ENCODE measurements at places on chromosomes 13 and 19.

- DNase-seq: no peak
These were observed 109.4 kb downstream of the NDFIP2 start for GRCh38 chr13:79590394-79590676.

- DNase-seq: no peak
These were observed 1.1 kb downstream of the LMO7 start for GRCh38 chr13:75637181-75637750.

DNA sequence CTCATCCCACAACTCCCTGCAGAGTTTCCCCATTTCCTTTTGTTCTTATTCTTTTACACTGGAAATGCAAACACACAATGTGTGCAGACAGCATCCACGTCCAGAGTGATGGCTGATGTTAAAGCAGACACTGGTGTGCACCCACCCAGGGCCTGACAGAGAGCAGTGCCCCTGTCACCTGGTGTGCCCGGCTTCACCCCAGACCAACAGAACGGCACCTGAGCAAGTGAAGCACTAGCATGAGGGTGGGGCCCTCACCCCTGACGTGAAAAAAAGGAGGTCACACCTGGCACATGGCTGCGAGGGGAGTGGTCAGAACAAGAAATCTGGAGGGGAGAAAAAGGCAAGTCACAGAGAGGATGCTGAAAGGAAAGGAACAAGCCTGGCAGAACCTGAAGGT is 12.3 kb downstream of the ZNF575 start:
- no peak for DNase-seq

DNA sequence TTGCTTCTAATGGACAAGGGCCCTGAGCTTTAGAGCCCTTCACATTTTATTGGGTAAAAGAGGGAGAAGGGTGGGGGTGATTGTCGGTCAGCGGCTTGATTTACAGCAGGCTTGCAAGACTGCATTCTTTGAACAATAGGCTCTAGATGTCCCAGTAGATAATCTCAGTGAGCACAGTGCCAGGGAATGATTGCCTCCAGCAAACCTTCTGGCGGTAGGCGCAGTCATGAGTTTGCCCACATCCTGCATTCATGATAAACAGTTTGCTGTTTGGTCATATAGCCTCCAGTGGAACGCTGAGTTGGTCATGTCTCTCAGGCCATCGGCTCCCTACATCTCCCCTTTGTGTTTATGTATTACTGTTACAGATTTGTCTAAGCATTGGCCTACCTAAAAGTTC is 12.6 kb downstream of the ZNF528 start:
- DNase-seq: no peak

DNA sequence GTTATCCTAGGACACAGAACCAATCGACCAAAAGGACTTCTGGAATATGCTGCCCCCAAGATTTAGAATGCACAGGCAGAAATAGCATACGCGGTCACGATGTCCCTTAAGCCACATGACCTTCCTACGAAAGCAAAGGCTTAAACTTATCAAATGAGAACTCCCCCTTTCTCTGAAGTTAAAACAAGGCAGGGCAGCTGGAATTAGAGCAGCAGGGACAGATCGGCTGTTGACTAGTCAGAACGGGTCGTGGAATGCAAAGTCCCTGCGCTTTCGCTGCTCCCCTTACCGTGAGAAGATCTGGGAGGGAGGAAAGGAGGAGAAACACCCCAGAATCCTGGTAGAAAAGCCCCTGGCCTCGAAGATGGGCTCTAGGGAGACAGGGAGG is 799 bp upstream of the USPL1 start:
- DNase-seq: no peak

- no peak for DNase-seq
These were observed 22.6 kb upstream of the SLAIN1 start for GRCh38 chr13:77674852-77675251.

GRCh38 chr19:3190921-3191805 is 5.4 kb downstream of the NCLN start:
- no peak for DNase-seq

GRCh38 chr19:29673451-29674371 is 8.4 kb downstream of the PLEKHF1 start:
- no peak for DNase-seq

DNA sequence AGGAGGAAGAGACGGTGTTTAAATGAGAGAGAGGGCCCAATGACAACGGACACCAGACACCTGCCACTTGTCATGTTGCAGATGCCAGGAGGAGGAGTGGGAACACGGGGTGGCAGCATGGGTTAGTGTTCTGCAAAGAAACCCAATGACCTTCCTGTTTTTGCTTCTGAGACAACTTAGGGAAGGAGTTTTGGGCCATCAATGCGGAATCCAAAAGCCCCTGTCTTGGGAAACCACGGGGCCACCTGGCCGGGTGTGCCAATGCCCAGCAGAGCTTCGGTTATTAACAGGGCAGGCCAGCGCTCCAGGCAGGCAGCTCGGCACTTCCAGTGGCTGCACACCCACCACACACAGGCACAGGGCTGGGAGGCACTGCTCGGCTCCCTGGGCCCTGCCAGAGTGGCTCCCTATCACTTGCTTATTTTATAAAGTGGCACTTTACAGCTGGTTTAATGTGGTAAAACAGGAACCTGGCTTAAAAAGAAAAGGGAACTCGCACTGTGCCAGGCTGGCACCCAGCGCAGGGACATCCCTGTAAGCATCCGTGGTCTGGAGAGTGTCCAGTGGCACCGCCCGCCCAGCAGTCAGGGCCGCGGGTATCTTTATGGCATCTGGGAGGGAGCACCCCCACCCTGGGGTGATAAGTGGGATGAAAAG is 19.1 kb downstream of the ELL start:
- no peak for DNase-seq

DNA sequence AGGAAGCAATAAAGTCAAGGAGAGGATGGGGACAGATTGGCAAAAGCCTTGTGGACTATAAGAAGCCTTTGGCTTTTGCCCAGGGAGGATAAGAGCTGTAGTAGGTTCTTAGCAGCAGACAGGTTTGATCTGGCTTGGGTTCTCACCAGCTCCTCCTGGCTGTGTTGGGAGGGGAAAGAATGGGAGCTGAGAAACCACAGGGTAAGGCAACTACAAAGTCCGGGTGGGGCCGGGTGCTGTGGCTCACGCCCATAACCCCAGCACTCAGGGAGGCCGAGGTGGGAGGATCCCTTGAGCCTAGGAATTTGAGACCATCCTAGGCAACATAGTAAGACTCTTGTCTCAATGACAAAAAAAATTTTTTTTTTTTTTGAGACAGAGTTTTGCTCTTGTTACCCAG is 20.6 kb downstream of the NECTIN2 start:
- no peak for DNase-seq

DNA sequence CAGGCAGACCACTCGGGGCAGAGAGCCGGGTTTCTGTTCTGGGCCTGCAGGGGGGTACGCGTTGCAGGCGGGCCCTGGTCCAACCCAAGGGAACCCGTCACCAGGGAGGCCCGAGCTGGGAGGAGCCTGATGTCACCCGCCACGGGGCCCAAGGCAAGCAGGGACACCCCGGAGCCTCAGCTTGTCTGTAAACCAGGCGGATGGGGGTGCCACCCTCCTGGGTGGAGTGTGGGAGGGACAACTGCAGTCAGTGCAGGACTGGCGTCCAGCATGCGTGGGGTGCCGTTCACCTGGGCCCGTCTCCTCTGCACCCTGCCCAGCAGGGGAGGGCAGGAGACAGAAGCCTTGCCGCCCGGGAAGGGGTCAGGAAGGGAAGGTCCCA is 7.0 kb downstream of the CACTIN start:
- no peak for DNase-seq

DNA sequence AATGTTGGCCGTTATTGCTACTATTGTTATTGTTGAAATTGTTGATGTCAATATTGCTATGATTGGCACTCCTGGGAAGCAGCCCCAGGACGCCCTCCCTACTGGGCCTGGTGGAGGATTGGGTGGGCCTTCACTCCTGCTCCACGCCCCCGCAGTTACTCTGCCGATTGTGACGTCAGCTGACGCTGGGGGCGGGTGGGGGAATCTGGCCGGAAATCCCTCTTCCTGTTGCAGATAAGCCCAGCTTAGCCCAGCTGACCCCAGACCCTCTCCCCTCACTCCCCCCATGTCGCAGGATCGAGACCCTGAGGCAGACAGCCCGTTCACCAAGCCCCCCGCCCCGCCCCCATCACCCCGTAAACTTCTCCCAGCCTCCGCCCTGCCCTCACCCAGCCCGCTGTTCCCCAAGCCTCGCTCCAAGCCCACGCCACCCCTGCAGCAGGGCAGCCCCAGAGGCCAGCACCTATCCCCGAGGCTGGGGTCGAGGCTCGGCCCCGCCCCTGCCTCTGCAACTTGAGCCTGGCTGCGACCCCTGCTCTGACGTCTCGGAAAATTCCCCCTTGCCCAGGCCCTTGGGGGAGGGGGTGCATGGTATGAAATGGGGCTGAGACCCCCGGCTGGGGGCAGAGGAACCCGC is at the start of gene ETV2:
ETV2 (plus strand) TSS at position 231 of the 637 bp plus-strand sequence. CDS start 716 bp downstream, outside the sequence.
- DNase-seq: peak; percentile 55

DNA sequence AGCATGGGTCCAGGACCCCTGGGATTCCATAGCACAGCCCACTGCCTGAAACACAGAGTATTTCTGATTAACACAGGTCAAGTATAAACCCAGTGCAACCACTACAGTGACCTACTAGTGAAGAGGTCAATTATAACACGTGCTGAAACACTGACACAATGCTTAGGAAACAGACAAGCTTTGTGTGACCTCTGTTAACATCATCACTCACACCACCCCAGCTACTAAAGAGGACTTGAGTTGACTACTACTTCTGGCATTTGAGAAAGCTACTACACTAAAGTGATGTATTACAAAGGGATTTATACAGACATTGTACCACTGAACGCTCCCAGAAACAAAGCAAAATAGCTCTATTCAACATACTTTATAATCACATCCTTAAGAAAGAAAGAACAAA is 1935.9 kb upstream of the PCDH20 start:
- DNase-seq: no peak

DNA sequence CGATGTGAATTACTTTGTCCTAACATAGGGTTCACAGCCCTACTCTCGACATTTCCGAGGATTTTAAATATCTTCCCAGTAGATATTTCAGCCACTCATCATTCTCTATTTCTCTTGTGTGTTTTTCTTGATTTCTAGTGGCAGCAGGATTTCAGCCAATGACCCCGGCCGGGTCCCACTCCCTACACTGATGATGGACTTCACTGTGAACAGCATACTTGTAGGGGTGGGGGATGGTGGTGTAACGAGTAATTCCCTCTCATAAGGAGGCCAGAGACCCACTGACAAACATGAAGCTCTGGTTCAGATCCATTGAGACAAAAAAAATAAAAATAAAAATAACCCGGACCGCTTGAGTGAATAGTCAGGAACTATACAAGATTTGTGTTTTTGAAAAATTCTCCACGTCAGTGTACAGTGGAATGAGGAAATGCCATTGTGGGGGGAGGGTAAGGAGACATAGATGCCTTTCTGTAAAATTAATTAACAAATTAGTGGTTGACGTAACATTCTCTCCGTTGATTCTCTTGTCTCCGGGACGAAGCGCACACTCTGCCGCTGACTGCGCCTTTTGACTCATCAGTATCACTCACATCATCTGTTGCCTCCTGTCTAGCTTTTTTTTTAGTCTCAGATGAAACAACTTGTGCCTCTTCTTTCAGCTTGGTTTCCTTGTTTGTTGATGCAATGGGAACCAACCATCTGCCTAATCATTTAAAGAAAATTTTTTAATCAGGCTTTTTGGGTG is 48.8 kb upstream of the IRS2 start:
- no peak for DNase-seq

- no peak for DNase-seq
These were observed 63.0 kb downstream of the C13orf42 start for GRCh38 chr13:51048166-51048461.

- no peak for DNase-seq
These were observed 17.3 kb downstream of the ZBTB7A start for GRCh38 chr19:4049432-4049831.

DNA sequence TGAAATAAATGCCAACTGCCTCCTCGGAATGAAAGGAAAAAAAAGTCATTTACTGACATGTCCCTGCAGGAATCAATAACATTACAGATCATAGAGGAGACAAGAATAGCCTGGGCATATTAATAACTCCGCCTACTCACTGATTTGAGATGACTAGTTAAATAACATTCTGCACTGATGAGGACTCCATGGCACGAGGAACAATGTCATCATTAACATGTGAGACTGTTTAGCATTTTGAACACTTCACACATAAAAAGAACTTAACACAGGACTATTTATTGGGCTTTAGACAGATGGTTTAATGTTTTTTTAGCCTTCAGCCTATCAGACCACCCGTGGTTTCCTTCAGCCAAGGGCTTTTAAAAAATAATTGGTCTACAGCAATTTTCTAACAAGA is 170.1 kb downstream of the OLFM4 start:
- DNase-seq: no peak

- DNase-seq: no peak
These were observed 62.0 kb downstream of the PARP4 start for GRCh38 chr13:24450530-24450929.

DNA sequence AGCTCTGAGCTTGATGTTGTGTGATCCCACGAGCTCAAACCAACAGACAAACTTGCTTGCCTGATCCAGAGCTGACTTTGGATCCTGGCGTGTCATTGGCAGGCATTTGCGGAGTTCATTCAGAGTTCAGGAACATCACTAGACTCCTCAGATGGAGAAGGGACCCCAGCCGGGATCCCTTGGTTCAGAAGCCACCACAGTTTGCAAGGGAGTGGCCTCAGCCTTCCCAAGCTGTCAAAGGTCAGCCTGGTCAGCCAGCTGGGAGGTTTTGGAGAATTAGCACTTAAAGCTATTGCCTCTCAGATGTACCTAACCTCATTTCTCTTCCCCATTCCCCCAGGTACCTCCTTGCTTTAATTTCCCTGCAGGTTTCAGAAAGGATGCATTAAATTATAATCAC is 208.8 kb upstream of the SOX21 start:
- no peak for DNase-seq

DNA sequence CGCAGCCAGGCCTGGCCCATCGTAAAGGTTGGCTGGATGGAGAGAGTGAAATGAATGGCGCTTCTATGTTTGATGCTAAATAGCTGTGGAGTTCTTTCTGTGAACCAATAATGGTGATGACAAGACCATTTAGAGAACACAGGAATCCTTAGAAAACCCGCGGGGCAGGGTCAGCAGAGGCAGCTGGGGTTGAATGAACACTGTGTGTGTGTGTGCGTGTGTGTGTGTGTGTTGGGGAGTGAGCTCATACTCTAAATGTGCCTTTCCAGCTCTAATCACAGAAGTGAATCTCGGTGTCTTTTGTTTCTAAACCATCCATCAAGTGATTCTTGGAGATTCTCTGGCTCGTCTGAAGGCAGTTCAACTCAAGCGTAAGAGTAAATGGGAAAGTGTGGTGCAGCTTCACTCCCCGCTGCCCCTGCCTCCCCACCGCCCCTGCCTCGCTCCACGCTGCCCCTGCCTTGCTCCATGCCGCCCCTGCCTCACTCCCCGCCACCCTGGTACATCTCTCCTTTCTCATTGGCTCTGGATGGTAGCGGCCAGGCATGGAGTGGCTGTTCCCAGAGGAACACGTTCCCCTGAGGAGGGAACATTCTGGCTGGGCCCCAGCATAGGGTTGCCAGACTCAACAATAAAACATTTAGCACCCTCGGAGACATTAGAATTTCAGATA is 21.2 kb downstream of the TMPRSS9 start:
- DNase-seq: no peak

GRCh38 chr13:101623470-101624209 is 171.2 kb downstream of the ITGBL1 start:
- no peak for DNase-seq
